ENCODE measurements at places on chromosomes 4 and X.

- DNase-seq = no peak
Observed at GRCh38 chr4:154526151-154526550, 24.0 kb downstream of the PLRG1 start.

DNA sequence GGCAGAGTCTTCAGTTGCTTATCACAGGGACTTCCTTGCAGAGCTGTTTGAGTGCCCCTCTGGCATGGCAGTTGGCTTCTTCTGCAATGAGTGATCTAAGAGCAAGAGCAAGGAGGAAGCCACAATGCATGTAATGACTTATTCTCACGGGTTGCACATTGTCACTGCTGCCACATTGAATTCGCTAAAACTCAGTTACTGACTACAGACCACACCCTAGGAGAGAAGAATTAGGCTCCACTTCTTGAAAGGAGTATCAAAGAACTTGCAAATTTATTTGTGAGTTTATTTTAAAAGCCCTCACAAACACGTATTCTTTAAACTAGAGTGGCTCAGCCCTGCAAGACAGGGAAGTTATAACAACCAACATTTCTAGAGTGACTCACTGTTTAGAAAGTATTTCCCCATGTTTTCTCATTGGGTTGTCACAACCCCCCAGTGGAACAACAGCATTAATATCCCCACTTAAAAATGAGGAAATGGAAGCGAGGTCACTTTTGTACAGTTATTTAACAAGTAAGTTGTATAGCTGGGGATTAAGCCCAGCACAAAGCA lies 32.4 kb upstream of the RBPJ start:
- peak; percentile 48 for DNase-seq

DNA sequence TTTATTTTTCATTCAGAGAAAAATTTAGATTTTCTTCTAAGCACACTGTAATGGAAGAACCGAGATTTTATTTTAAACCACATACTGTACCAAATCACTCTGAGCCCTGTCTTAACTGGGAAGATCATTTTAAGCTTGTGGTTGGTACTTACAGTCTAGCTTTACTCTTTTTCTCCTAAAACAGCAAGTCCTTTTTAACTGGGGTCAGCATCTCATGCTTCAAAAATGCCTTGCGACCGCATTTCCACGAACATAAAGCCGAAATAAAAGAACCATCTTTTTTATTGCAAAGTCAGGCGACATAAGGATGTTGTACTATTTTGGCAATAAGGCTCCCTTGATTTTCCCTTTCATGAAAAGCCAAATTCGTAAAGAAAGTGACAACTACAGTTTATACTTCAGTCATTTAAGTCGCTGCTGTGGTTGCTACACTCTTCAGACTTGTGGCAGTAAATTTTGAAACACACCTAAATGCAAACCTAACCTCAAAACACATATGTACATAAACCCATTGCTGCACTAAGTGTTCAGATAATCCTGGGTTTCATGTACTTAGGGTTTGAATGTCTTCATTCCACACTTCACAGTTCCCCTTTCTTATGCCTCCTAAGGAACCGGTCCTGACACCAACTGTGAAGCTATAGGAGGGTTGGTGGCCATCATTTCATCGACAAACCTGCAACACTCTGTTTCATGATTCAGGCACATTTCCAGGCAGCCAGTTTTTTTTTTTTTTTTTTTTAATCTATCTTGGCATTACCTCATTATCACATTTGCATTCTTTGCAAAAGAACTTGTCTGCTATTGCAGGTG lies 3.0 kb downstream of the STOX2 start:
- DNase-seq = no peak

DNA sequence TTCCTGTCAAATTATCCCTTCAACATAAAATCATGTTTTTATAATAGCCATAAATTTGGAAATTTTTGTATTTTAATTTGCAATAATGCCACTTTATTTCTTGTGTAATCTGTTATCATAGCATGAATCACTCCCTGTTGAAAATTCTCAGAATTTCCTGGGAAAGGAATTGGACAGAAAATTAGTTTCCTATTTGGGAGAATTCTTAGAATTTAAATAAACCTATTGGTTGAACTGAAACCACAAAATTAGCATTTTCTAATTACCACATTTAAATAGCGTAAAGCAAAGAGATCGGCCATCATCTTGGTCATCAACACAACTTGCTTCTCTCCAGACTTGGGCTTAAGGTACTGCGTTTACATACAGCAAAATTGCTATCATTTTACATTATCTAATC lies at the start of gene CSN1S1:
Gene CSN1S1 (plus strand): TSS at position 301 of the 400 bp plus-strand sequence. CDS start 1,488 bp downstream, outside the sequence.
- no peak for DNase-seq

GRCh38 chrX:124023838-124024238 lies 62.3 kb downstream of the STAG2 start:
- DNase-seq = peak; percentile 18

- DNase-seq = no peak
Observed at GRCh38 chr4:81724925-81725329, 253.2 kb upstream of the RASGEF1B start.

DNA sequence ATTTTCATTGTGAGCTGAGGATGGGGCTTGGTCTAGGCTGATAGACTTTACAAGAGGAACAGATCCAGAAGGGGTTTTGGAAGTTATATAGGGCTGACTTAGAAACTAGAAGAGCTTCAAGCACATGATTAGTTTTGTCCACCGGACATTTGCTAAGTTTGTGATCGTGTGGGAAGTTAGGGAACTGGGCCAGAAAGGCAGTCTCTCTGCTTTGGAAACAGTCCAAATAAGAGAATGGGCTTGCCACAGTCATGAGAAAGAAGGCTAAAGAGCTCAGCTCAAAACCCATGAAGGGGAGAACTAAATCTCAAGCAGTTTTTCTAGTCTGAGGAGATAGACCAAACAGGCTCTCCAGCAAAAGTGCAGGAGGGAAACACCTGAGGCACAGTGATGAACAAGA lies 67.8 kb downstream of the ZNF674 start:
- no peak for DNase-seq

DNA sequence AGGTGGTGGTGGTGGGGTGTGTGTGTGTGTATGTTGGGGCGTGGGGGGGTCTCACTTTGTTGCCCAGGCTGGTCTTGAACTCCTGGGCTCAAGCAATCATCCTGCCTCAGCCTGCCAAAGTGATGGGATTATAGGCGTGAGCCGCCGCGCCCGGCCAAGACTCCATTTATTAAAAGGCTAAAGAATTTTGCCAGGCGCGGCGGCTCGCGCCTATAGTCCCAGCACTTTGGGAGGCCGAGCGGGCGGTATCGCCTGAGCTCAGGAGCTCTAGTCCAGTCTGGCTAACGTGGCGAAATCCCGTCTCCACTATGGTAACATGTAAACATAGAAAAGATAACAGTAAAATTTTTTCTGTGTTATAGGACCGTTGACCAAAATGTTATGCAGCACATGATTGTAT lies 3.7 kb upstream of the UBA1 start:
- DNase-seq = no peak

- peak; percentile 31 for DNase-seq
Observed at GRCh38 chrX:18873189-18873791, 110.6 kb downstream of the PHKA2 start.

- DNase-seq = no peak
Observed at GRCh38 chr4:123257591-123257990, 139.0 kb upstream of the SPRY1 start.

DNA sequence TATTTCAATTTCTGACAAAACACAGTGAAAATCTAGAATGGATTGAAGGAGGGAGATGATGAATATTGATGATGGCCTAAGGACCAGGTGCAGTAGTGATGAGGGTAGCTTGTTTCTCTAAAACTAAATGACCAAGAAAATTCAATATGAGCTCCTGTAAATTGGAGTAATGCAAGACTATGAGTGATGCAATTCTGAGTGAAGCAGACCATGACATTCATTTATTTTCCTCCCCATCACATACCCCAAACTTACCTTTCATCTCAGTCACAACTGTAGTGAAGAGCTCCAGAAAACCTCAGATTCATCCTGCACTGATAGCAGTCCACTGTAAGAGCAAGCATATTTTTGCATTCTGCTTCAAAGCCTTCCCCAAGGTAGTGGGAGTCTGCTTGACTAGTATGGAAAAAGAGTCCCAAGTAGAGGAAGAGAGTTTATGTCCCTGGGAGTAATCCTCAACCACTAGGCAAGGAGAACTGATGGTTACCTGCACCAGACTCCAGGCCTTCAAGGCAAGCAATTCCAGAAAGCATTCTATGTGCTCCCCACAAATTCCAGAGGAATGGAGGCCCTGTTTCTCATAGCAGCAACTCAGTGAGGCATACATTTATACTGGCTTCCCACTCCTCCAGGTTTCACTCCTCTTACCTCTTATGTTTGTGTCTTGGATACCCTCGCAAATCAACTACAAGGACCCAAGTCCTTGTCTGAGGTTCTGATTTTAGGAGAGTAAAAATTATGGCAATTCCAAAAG lies 47.2 kb downstream of the CXCL1 start:
- no peak for DNase-seq

DNA sequence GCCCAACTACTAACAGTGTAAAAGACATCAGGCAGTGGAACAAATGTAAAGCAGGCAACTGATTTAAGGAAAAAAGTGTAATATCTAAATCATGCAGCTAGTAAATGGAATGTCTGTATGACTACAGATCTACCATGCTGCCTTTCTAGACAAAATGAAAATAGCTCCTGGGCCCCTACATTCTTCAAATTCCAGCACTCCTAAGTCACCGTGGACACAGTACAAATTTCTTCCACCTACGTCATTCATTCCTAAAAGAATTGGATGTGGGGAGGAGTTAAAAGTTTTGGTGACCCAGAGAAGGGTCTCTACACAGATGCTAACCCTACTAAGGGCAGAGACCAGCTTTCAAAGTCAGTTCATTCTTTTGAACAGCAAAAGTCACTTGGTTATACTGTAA lies 137.2 kb upstream of the ARHGEF9 start:
- DNase-seq = peak; percentile 45

DNA sequence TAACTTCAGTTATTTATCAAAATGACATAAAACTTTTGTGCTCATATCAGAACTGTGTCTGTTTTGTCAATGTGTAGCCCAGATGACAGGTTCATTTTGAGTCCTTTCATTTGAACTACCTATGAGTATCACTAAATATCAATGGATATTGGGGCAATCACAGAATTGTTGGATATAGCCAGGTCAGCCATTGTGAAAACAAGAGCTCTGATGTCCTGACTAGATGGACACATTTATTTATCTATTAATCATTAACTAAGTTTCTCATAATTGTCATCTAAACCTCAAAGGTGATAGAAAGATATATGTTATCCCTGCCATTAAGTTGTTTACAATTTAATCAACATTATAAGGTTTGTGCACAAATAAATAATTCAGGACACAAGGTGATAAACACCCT lies 638.3 kb upstream of the GRIA3 start:
- no peak for DNase-seq

- no peak for DNase-seq
Observed at GRCh38 chr4:90582087-90582486, 454.9 kb downstream of the CCSER1 start.

GRCh38 chr4:185839194-185839712 lies 27.3 kb upstream of the SORBS2 start:
- peak; percentile 90 for DNase-seq

DNA sequence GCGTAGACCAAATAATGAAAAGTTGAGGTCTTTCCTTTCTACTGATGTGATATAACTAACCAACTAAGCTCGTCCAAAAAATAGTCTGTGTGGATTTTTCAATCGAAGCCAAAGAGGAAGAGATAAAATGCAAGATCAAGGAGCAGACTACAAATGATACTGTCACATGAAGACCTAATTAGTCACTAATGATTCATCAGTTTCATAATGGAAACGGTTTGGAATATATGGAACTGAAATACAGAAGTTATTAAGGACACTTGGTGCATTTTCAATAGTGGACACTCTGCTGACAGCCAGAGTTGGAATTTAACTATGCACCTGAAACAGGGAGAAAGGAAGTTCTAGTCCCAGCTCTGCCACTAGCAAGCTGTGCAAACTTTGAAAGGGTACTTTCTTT lies 119.8 kb downstream of the GUCY2F start:
- no peak for DNase-seq

DNA sequence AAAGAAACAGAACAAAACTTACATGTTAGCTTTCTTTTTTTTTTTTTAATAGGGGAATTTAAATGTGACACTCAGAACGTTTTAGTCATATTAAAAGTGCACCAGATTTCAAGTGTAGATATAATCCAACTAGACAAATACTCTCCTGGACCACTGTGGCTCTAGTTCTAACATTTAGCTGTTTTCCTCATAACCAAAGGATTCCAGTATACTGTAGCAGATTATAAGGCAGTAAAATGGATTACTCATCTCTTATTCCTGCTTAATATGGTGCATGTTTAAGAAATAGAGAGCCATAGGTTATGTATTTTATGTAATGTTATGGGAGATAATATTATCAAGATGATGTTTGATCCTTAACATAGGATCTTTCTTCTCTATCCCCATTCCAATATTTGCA lies 1339.5 kb upstream of the AGA start:
- no peak for DNase-seq

- DNase-seq = no peak
Observed at GRCh38 chr4:89681219-89681618, 155.7 kb downstream of the SNCA start.

GRCh38 chr4:140157341-140157740 lies 3.4 kb upstream of the MAML3 start:
- no peak for DNase-seq

DNA sequence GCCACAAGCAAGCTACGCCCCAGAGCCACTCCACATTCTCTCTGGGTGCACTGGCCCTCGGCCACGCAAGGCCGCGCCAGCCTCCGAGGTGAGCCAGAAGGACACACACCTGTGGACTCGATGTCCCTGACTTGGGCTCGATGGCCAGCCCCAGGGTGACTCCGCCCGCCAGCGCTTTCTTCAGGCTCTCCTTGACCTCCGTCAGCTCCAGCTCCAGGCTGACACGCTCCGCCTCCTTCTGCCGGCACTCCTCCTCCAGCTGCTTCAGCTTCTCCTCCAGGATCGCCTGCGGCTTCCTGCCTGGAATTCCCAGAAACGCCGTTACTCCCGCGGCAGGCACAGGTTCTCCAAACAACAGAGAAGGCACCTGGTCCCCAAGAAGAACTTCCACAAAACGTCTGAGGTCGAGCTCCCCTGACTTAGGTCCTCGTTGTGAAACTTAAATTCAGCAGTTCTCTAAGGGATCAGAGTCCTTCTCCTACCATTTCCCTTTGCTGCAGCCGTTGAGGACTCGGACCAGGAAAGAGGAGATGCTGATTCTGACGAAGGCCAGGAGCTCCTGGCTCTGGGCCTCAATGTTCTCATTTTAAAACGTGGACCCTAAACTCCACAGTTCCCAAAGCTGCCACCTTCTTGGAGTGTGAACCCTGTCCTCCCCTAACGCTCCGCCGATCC lies 166.8 kb downstream of the AFAP1 start:
- no peak for DNase-seq

- peak; percentile 83 for DNase-seq
Observed at GRCh38 chr4:40180356-40180755, 16.5 kb upstream of the RHOH start.

- no peak for DNase-seq
Observed at GRCh38 chrX:117973110-117973807, 143.4 kb downstream of the KLHL13 start.

DNA sequence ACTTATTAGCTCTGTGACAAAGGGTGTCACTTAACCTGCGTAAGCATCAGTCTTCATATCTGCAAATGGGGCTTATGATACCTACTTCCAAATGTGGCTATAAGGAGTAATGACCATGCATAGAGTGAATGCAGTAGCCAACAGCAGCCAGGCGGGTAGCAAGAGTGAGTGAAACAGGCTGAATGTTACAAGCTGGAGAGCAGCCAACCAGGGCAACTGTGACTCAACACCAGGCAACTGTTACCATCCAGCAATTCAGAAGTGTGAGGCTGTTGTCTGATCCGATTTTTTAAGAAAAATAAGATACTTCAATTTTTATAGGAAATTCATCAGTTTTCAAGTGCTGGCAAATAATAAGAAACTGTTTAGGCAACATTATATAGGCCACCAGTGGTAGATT lies 270.2 kb upstream of the TAPT1 start:
- peak; percentile 13 for DNase-seq
